Activated naive CD8-positive, alpha-beta T cell treated with anti-CD3 and anti-CD28 coated beads, Interleukin-2, amount 50 U/mL, for 16 hours (primary cell): ENCODE measurements at places on chromosomes 16 and 17.

DNA sequence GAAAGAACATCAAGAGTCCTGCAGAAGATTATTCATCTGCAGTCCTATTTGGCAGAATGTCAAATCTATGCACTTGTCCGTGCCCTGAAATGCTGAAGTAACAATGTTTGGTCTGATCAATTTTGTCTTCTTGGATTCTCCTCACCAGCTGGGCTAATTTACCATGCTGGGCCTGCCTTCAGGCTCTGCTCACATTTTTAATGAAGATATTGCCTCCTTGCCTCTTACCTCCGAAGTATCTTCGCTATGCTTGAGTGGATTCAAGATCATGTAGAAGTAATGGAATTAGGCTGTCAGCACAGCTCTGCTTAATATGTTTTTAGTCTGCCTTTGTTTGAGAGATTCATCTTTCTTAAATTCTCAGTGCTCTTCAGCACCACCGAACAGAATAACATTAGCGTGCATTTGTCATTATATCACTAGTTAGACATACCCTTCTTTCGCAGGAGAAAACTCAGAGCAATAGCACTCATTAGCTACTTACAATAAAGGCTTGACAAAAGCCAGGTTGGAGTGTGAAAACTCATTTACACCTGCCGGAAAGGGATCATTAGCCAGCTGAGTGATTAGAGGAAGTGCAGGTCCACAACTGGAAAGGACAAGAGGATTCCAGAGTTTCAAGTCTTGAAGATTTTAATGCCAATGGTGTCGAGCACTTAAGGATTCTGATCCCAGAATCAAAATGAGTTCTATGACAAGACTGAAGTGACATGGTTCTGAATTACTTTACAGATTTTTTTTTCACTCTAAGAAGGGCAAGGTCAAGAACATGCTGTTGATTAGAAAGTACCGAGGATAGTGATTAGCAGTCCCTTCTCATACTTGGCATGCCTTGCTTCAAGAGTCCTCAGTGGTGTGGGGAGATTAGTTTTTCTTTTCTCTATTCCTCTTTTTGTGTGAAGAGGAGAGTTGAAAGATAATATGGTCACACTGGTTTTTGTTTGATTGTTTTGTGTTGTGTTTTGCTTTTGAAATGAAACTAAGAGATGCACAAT is 405.6 kb upstream of the TOM1L1 start:
- no peak for DNase-seq

DNA sequence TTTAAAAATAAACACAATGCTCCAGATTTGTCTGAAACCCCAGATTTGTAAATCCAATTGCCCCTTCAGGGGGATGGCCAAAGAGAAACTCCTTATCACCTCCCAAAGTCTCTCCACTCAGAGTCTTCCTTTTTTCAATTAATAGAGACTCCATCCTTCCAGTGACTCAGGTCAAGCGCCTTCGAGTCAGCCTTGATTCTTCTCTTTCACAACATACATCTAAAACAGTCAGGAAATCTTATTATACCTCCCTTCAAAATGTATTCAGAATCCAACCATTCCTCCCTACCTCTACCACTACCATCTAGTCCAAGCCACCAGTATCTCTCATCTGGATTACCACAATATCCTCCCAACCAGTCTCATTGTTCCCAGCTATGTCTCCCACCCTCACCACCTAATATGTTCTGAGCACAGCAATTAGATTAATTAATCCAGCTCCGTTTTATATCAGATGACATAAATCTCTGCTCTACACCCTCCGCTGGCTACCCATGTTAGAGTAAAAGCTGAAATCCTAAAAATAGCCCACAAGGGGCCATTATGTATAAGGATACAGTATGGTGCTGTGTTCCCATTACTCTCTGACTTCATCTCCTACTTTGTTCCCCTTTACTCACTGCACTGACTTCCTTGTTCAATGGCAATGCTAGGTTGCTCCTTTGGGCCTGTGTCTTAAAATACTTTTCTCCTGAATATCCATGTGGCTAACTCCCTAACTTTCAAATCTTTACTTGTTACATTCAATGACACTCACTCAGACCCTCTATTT is 11.8 kb downstream of the SIAH1 start:
- DNase-seq: no peak

DNA sequence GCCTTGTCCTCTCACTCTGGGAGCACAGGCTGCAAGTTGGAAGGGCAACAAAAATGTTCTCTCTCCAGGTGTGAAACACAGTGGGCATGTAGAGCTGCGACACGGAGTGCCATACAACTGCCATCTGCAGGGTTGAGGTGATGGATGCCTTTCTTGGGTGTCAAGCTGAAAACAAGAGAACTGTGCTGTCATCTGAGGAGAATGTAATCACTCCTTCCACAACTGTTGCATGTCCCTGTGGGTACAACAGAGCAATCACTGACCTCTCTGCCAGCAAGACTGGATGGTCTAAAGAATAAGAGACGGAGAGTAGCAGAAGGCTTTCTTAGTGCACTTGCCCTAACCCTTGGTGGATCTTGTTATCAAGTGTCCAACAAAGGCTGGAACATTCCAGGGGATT is 29.2 kb downstream of the SLFN11 start:
- DNase-seq: no peak

- no peak for DNase-seq
Measured at GRCh38 chr17:63543822-63544420, 6.4 kb upstream of the DCAF7 start.

DNA sequence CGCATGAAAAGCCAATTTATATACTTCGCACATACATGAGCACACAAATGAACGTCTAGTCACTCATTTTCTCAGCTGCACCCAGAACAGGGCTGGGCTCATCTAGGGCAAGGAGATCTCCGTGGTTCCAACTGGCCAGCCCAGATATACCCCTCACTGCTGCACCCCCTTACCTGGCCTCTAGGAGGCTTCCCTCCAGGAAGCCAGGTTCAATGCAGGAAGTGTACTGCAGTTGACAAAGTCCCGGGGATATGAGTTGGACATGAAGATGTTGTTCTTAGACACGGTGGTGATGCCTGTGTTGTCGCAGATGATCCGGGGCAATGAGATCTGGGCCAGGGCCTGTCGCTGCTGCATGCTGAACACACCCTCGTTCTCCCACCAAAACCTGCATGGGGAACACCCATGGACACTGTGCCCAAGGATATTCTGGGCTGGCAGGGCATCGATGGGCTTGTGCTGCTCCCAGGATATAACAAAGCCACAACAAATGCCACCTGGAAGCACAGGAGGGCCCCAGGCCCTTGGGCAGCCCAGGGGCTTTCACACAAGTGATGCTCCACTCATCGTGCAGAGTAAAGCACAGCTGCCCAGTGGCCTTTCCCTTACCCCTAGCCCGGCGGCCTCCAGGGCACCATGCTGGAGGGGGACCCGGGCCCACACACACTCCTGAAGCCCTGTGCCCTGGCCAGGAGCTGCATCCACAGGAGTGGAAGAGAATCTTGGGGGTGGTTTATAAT is 10.1 kb downstream of the MPO start:
- DNase-seq: no peak

DNA sequence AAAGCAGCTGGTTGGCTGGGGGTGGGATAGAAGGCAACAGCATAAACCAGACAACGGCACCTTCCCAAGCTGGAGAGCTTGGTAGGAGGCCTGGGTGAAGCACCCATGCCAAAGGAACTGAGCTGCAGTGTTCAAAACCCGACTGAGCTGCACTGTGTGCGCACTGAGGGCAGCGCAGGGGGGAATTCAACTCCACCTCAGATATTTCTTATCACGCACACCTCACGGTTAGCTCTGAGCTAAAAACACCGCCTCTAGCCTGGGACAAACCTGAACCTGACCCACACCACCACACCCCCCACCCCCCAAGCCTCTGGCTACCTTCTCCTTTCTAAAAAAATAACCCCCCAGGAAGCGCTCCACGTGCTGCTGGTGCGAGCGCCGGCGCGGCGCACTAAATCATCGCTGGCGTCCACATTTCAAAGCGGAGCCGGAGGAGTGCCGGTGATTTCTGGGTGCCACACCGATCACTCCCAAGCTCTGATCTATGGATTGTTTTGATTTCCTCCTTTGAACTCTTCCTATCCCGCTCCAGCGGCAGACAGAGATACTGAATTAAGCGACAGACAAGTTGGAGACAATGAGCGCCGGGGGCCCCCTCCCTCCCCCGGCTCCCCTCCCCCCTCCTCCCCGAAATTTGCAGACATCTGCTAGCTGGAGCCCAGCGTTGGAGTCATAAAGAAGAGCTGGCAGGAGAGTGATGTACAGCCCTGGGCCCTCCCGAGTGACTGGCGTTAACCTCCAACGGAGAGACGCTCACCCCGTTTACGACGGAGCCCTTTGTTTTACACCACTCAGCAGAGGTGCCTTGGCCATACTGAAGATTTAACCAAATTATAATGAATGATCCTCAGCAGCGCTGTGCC is 85.0 kb downstream of the NOG start:
- no peak for DNase-seq

GRCh38 chr17:52158450-52159042 is at the start of gene CA10:
CA10 (minus strand) TSS chr17:52158714.
- no peak for DNase-seq

- DNase-seq: no peak
Measured at GRCh38 chr17:66724581-66725341, 110.2 kb upstream of the CACNG5 start.

GRCh38 chr17:20988001-20988636 is 54.7 kb downstream of the USP22 start:
- no peak for DNase-seq

- no peak for DNase-seq
Measured at GRCh38 chr17:44972953-44973352, 4.8 kb upstream of the C1QL1 start.

DNA sequence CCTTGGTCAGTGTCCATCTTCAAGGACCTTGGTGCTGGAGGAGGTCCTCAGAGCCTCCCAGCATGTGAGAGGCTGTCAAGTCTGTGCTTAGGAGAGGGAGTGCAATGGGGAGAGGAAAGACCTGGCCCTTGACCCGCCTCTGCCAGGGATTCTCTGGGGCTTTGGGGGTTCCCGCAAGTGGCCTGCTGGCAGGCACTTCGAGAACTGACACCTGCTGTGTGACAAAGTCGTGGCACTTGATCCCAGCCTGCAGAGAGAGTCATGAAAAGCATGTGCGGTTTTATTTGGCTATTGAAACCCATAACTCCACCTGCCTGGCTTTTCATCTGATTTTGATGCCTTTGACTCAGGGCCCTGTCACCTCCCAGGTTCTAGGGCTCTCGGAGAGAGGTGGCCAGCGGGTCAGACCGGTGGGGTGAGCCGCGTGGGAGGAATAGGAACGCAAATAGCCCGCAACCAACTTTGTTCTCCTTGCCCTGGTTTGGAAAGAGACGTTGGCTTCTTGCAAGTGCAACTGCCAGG is 42.8 kb upstream of the GSE1 start:
- DNase-seq: no peak

GRCh38 chr17:60730273-60730672 is 52.6 kb downstream of the BCAS3 start:
- DNase-seq: no peak

- no peak for DNase-seq
Measured at GRCh38 chr16:56320811-56321558, 104.4 kb downstream of the AMFR start.

DNA sequence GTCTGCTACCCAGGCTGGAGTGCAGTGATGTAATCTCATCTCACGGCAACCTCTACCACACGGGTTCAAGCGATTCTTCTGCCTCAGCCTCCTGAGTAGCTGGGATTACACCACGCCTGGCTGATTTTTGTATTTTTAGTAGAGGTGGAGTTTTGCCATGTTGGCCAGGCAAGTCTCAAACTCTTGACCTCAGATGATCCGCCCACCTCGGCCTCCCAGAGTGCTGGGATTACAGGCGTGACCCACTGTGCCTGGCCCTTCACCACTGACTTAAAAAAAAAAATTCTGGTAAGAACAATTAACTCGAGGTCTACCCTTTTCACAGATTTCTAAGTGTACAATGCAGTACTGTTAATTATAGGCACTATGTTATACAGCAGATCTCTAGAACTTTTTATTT is 279.4 kb downstream of the PARN start:
- DNase-seq: no peak

- DNase-seq: no peak
Measured at GRCh38 chr16:47144559-47144877, 773 bp upstream of the NETO2 start.

DNA sequence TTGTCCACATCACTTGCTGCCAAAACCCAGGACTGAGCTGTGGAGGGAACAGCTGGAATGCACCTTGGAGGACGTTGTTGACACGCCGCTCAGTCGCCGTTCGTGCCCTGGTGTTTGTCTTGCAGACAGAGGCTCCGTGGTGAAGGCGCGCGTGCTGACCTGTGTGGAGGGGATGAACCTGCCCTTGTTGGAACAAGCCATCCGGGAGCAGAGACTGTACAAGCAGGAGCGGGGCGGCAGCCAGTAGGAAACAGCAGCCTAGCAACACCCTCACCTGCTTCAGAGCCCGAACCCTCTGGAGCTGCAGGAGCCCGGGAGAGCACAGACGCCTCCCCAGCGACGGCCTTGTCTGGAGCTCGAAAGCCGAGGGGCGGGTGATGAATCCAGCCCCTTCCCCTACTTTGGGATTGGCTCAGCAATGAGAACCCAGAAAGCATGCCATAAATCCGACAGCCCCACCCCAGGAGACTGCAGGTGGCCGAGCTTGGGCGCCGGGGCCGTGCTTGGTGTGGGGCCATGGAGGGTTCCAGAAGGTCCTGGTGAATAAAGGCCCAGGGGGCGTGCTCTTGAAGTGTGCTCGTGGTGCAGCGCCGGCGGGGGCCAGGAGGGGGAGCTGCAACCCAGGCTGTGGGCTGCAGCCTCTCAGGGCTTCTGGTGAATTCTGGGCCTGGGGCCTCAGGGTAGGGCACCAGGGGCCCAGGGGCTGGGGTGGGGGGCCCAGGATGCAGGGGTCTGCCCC is 470 bp upstream of the CDK3 start:
- peak; percentile 25 for DNase-seq

- no peak for DNase-seq
Measured at GRCh38 chr17:75892556-75893224, 4.1 kb downstream of the TRIM65 start.

GRCh38 chr17:39848600-39848999 is 15.5 kb downstream of the IKZF3 start:
- DNase-seq: no peak

GRCh38 chr16:23865853-23866252 is 30.1 kb downstream of the PRKCB start:
- no peak for DNase-seq

DNA sequence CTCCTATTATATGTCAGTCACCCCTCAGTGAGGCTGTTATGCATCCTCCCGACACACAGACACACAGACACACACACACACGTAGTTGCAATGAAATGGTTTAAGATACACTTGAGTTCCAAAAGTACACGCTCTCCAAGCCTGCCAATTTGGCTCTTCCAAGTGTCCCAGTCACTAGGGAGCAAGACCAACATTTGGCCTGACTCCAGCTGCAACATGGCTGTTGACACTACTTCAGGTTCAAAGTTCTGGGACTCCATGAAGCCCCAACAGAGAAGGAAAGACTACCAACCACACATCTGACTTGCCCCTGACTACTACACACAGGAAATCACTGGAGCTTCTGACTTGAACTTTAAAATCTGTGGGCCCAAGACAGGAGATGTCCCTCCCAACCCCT is 128.1 kb upstream of the KCNJ18 start:
- DNase-seq: no peak

GRCh38 chr17:17200311-17200710 is 5.8 kb downstream of the PLD6 start:
- DNase-seq: no peak
